ENCODE measurements at places on chromosomes 13 and 19. TPM values are rescaled to one million over a fixed set of nuclear protein-coding genes. Genes with fewer than 3 reads are reported as not detected.

Gene GGN
- total RNA-seq: not detected

Gene HS6ST3
- total RNA-seq: not detected

Gene PSG7
- total RNA-seq: not detected

Gene DLEU7
- total RNA-seq: not detected

Gene SYT5
- total RNA-seq: not detected

Gene IL17D
- total RNA-seq: 2.4 TPM

Gene TMEM190
- not detected for total RNA-seq

Gene APOC4
- not detected for total RNA-seq

Gene SELENOV
- not detected for total RNA-seq

Gene PEAK3
- 0.20 TPM for total RNA-seq

Gene OR10H5
- not detected for total RNA-seq

Gene KCNRG
- total RNA-seq: 5.9 TPM

Gene PCDH17
- 2.2 TPM for total RNA-seq

Gene LRFN3
- total RNA-seq: 1.3 TPM

Gene ZNF761
- 5.7 TPM for total RNA-seq

Gene FBXO27
- total RNA-seq: 0.44 TPM

Gene DACH1
- total RNA-seq: 0.44 TPM

Gene TEX29
- 0.20 TPM for total RNA-seq

Gene THSD8
- total RNA-seq: not detected

Gene ONECUT3
- total RNA-seq: not detected

Gene COG6
- total RNA-seq: 12.0 TPM

Gene CEACAM4
- not detected for total RNA-seq

Gene NECTIN2
- total RNA-seq: 118 TPM

Gene VSTM1
- total RNA-seq: not detected

Gene ZGLP1
- total RNA-seq: 0.22 TPM

Gene CLEC17A
- not detected for total RNA-seq

Gene NEK5
- total RNA-seq: under 0.01 TPM

Gene FUT6
- not detected for total RNA-seq

Gene SIAH3
- not detected for total RNA-seq

Gene MAST1
- 0.60 TPM for total RNA-seq

Gene SH2D3A
- total RNA-seq: 3.0 TPM

Gene ZNF296
- total RNA-seq: under 0.01 TPM

Gene PTPRH
- under 0.01 TPM for total RNA-seq

Gene RTBDN
- not detected for total RNA-seq

Gene EML2
- 15.1 TPM for total RNA-seq

Gene GRIK5
- not detected for total RNA-seq

Gene PRRG2
- 12.5 TPM for total RNA-seq

Gene AP3D1
- 57.5 TPM for total RNA-seq

Gene INAFM1
- 0.65 TPM for total RNA-seq

Gene TEX26
- total RNA-seq: not detected

Gene TBXA2R
- total RNA-seq: 1.5 TPM

Gene FGF14
- 0.79 TPM for total RNA-seq

All from lung microvascular endothelial cell (primary cell).